ENCODE measurements at places on chromosomes 2 and 18. TPM values are rescaled to one million over a fixed set of nuclear protein-coding genes. Genes with fewer than 3 reads are reported as not detected.

LCT gene
- total RNA-seq: not detected

CCBE1 gene
- not detected for total RNA-seq

CFAP53 gene
- not detected for total RNA-seq

PLA2R1 gene
- total RNA-seq: 9.3 TPM

PSMD1 gene
- total RNA-seq: 72.0 TPM

DNA sequence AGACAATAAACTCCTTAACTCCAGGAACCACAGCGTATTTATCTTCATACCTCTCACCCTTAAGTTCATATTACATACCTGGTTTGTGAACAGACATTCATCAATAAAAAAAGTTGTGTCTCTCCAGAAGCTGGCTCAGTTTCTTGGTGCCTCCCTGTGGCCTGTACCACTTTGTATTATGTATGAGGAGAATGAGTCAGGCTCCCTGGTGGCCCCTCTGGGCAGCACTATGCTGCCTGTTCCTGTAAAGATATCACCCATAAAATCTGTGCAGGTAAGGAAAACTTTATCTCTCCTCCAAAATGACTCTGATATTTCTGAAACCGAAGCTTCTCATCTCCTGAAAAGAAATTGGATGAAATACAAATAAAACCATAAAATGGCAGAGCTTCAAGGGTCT, 198.4 kb upstream of the NT5C1B start:
- DNase-seq: no peak

- no peak for DNase-seq
Observed at GRCh38 chr2:15793978-15794377, 146.4 kb upstream of the MYCN start.

DNA sequence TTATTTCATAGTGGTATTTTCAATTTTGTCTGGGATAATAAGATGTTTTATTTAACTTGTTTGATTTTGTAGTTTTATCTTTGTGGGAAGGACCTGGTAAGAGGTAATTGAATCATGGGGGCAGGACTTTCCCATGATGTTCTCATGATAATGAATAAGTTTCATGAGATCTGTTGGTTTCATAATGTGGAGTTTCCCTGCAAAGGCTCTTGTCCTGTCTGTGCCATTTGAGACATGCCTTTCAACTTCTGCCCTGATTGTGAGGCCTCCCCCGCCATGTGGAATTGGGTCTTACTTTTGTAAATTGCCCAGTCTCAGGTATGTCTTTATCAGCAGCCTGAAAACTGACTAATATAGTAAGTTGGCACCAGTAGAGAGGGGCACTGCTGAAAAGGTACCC, 77.8 kb upstream of the ARHGAP15 start:
- DNase-seq: no peak

DNA sequence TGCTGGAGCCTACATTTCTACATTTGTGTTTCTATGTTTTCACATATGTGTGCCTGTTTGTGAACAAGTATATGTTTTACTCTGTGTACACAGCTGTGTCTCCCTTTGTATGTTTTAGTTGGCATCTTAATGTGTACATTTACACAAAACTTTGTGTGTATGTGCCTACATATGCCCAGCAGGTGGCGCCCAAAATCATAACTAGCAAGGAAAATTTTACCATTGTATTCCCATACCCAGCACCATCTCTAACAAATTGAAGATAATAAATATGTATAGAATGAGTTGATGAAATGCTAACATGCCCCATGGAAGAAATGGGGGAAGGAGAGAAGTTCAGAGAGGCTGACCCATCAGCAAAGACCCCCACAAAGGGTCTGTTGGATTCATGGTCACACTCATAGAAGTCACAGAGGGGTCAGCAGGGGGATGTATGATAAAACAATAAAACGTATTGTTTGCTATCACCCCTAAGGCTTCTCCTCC, 48.1 kb downstream of the PKDCC start:
- peak; percentile 93 for DNase-seq

- no peak for DNase-seq
Observed at GRCh38 chr2:100822587-100823248, 2.8 kb downstream of the NPAS2 start.

DNA sequence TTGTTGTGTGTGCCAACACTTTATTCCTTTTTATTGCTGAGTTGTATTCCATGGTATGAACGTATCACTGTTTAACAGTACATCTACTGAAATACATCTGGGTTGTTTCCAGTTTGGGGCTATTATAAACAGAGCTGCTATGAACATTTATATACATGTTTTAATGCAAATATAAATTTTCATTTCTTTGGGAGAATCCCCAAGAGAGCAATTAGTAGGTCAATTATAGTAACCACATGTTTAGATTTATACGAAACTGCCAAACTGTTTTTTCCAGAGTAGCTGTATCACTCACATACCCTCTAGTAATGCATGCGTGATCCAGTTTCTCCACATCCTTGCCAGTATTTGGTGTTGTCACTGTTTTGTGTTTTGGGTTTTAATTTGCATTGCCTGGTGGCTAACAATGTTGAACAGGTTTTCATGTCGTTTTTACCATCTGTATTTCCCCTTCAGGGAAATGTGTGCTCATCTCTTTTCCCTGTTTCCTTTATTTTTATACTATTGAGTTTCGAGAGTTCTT, 81.0 kb downstream of the TMEM131 start:
- no peak for DNase-seq

DNA sequence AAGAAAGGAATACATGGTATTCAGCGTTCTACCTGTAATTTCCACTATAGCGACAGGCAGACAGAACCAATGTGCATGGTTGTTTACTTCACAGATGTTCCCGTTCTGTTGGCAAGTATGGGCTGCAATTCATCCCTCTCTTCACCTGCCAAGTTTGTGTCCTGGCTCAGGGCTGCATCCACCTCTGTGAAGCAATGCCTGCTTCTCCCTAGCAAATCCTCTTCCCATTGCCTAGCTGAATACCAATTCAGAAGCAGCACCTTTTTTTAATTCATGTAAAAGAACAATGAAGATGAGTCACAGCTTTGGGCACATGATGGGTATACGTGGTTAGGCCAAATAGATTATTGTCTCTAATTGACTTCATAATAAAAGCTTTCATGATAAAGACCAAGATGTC, 54.7 kb upstream of the LRATD1 start:
- no peak for DNase-seq
